IMR-90 (cell line): ENCODE measurements at places on chromosomes 5 and 9. TPM values are rescaled to one million over a fixed set of nuclear protein-coding genes. Genes with fewer than 3 reads are reported as not detected.

DNA sequence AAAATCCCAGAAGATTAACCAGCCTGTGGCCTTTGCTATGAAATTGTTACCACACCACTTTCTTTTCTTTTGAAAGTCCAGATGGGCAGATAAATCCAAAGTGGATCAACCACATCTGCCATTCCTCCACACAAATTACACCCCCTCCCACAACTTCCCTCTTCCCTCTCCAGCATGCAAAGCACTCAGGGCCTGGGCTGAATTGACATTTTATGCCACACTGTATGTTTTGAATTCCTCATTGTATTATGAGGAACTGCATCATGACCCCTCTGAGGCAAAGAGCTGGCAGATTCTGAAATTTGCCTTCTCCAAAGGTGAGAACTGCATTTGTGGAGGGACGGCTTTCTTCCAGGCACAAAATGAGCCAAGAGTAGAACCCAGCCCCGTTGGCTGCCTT, 589.2 kb upstream of the KLF4 start:
- DNase-seq, result no peak

Gene HTR4
- total RNA-seq, result not detected in 2 replicates

- no peak for DNase-seq
Measured at GRCh38 chr5:10768328-10768899, 7.4 kb upstream of the DAP start.

- peak; percentile 22 for DNase-seq
Measured at GRCh38 chr9:78989031-78989658, 582.6 kb upstream of the TLE4 start.

DNA sequence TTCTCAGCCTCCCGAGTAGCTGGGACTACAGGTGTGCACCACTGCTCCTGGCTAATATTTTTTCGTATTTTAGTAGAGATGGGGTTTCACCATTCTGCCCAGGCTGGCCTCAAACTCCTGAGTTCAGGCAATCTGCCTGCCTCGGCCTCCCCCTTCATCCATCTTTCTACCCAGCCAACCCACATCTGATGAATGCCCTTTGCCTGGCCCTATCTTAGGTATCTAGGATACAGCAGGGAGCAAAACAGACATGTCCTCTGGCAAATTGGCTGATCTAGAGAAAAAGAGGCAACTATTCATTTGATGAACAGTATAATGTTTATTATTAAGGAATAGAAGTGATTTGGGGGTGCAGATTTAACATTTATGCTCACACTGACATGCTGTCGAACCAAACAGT, 123.0 kb downstream of the TRIO start:
- no peak for DNase-seq

- no peak for DNase-seq
Measured at GRCh38 chr5:150557509-150557872, 49.6 kb downstream of the NDST1 start.

- peak; percentile 91 for DNase-seq
Measured at GRCh38 chr5:163505368-163506094, at the start of gene MAT2B. Gene MAT2B, plus strand, starts transcription at chr5:163505619. Its CDS starts 68 bp downstream, at chr5:163505687.

DNA sequence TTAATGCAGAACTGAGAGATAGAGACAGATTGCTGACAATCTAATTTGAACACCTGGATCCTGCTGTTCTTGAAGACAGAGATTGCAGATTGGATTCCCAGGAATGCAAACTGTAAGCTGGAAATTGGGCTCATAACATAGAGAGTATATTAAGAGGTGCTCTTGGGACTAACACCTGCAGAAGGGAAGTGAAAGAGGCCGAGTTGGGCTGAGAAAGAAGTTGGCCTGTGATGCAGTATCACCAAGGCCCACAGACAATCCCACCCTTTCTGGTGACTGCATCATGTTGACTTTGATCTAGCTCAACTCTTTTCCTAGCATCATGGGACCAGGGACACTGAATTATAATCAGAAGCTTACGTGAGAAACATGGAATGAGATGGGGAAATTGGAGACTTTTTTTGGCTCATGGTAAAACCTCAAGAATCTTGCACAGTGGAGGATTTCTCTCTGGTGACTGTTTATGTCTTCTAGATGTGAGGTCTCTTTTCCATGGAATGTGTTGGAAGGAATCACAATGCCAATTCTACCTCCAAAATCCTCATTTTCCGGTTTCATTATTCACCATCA, 36.5 kb upstream of the NUDT12 start:
- DNase-seq, result peak; percentile 11

Gene MSX2
- 1.9 and 2.2 TPM in 2 replicates for total RNA-seq

GRCh38 chr5:67934976-67935375, 280.6 kb upstream of the PIK3R1 start:
- no peak for DNase-seq
